ENCODE measurements at places on chromosomes 13 and 19.
A peak's percentile ranks its signal among the peaks of the same experiment; 100 is the strongest.

DNA sequence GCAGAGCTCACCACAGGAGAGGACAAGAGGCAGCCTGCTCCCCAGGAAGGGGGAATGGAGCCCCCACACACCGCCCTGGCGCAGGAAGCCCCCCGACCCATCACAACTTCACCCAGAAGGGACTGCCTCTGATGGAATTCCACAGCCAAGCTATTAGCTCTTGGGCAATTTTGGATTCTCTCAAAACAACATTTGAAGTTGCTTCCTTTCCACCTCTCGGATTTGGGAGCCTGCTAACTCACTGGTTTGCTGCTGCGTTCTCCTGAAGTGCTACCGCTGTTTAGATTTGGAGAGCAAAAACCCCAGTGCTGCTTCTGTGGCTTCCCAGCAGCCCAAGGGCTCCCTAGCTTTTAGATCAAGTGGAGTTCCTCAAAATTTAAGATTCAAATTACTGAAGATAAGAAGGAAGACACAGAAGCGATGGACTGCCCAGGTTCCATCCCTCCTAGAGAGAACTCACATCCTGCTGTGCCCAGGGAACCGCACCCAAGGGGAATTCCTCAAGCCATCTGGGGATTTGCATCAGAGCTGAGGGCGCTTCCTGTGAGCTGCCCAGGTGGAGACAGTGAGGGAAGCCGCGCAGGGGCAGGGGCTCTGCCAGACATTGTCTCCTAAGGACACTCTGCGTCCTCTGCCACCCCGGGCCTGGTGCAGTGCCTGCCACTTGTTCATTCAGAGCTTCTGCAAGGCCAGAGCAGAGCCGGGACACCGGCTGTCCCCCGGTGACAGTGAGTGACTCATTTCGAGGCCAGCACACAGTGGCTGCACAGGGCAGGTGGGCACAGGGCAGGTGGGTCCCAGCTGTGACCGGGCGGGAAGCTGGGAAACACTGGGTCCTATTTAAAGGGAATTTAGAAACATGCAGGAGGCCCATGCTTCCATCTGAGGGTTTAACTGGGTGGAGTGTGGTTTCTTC lies 45.5 kb downstream of the COL4A1 start:
- DNase-seq, result no peak

GRCh38 chr19:51480590-51480989 lies 2.3 kb downstream of the CEACAM18 start:
- DNase-seq, result no peak

- no peak for DNase-seq
Measured at GRCh38 chr13:78194904-78195639, 276.4 kb upstream of the EDNRB start.

- DNase-seq, result no peak
Measured at GRCh38 chr19:13102416-13102665, 317 bp downstream of the LYL1 start.

- no peak for DNase-seq
Measured at GRCh38 chr19:10812902-10813404, 23.1 kb downstream of the TMED1 start.

- DNase-seq, result no peak
Measured at GRCh38 chr19:45100201-45100600, 7.2 kb downstream of the PPP1R37 start.

DNA sequence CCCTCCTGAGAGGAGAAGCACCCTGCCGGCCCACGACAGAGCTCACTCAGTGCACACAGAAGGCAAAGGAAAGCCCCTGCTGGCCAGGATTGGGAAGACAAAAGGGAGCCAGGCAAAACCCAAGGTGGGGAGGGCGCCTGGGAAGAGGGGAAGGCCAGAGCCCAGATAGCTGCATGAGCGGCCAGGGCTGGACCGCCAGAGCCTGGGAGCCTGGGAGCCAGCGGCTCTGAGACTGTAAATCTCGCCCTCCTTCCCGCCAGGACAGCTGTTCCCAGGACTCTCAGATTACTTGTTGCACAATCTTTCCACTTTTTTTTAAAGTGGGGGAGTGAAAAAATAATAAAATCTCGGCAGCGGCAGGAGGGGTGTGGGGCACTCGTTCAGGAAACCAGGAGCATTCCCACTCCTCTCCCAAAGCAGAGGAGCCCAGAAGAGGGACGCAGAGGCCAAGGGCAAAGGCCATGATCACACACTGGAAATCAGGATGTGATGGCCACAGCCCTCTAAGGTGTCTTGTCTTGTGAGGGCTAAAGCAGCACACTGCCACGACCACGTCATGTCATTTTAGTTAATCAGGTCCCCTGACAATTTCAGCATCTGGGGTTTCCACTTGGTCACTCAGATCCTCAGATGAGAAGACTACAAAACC lies 19.6 kb upstream of the EPHX3 start:
- DNase-seq, result peak; percentile 95

GRCh38 chr13:27022571-27023311 lies 148.9 kb downstream of the USP12 start:
- DNase-seq, result peak; percentile 43

- peak; percentile 82 for DNase-seq
Measured at GRCh38 chr19:38318660-38319059, 985 bp upstream of the KCNK6 start.

GRCh38 chr19:34155686-34156085 lies 16.6 kb upstream of the LSM14A start:
- DNase-seq, result no peak

GRCh38 chr13:86937316-86937715 lies 733.9 kb upstream of the SLITRK5 start:
- no peak for DNase-seq

- no peak for DNase-seq
Measured at GRCh38 chr19:2248136-2249009, 750 bp upstream of the AMH start.

DNA sequence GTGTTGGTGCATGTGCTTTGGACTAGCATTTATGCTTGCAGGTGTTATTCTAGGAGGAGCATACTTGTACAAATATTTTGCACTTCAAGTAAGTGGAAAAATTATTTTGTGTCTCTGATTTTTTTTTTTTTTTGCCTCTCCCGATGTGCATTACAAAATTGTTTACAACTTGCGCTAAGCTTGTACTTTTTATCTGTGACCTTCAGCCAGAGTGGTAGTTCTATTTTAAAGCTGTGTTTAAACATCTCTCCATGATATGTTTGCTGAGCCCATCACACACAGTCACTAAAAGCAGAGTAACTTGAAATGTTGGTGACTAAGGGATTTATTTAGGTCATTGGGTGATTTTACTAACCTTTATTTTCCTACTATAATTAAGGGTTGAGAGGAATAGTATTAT lies 20.8 kb downstream of the ITM2B start:
- no peak for DNase-seq

GRCh38 chr19:18271433-18271841 lies 2.8 kb downstream of the IQCN start:
- no peak for DNase-seq

DNA sequence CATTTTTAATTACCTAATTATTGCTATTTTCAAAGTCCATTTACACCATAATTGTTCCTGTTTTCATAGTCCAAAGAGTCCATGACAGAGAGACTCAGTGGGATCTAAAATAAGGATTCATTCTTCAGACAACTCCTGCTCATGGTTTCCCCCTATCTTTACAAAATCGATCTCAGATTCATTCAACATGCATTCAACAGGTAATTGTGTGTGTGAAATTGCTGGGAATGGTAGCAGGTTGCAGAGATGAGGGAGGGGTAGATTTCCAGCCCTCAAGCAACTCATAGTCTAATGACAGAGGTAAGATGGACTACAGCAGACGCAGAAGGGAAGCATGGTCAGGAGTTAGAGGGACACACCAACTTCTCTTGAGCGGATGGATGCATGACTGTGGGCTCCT lies 138.1 kb downstream of the TSHZ3 start:
- DNase-seq, result no peak

- DNase-seq, result no peak
Measured at GRCh38 chr13:104984296-104984818, 1551.1 kb downstream of the EFNB2 start.

DNA sequence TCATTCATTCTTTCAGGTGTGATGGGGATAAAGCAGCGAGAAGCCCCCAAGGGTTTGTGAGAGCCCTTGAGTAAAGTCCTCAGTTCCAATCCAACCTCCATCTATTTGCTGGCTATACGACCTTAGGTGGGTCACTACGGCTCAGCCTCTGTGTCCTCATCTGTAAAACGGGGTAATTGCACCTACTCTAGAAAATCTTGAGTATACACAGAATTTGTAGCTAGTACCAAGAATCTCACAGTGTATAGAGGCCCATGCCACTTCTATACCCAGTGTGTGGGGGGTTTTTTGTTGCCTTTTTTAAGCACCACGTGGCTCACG lies 406 bp upstream of the DNMT1 start:
- no peak for DNase-seq

DNA sequence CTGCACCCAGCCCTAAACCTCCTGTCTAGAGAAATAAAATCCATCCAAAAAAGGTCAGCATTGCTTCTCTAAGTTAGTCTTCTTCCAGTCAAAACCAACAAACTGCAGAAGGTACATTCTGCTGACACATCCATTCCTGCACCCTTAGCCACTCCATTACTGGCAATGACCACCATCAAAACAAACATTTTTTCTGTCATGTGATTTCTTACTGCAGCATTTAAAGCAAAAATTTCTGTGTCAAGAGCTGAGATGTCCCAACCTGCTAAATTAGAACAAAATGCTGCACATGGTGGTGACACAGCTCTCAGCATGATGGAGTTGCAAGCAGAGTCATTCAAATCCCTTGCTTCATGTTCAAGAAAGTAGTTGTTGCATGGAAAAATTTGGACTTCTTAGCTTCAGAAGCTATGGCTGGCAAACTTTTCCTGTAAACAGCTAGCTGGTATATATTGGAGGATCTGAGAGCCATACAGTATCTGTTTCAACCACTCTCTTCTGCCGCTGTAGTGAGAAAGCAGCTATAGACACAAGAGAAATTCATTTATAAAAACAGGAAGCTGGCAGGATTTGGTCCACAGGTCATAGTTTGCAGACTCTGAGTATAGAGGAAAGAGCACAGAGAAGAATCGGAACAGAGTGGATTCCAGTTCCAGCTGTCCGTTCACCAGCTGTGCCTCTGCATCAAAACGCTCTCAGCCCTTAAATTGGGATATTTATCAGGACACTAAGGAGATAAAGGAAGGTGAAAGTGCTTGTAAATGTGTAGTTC lies 17.4 kb downstream of the RUBCNL start:
- no peak for DNase-seq

- no peak for DNase-seq
Measured at GRCh38 chr13:98653463-98653985, 76.6 kb upstream of the STK24 start.

GRCh38 chr19:57769345-57770131 lies at the start of gene ZNF586:
Gene ZNF586, plus strand, starts transcription at chr19:57769676. Its CDS starts 167 bp downstream, at chr19:57769843.
- peak; percentile 88 for DNase-seq

DNA sequence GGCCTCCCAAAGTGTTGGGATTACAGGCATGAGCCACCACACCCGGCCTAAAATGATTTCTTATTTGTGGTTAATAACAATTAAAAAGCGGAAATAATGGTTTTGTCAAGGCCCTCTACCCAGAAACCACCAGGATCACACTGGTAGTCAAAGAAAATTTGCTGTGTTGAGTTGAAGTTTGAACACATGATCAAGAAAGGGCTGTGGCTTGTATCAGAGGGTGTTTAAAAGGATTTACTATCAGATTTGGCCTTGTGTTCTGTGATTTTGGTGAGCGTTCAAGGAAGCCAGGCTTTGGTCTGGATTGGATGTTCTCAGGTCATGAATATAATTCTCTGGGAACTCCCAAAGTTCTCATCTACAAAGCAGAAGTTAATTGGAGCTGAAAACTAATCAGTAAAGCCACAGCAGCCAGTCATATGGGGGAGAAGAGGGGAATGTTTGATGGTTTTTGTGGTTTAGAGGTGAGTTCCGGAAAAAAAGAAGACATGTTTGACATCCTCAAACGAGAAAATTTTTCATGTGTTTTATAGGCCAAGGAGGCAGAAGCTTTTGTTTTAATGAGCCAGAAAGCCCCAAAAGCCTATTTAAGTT lies 10.6 kb upstream of the ZNF556 start:
- DNase-seq, result no peak

GRCh38 chr19:825897-826644 lies 1.6 kb upstream of the AZU1 start:
- DNase-seq, result no peak

DNA sequence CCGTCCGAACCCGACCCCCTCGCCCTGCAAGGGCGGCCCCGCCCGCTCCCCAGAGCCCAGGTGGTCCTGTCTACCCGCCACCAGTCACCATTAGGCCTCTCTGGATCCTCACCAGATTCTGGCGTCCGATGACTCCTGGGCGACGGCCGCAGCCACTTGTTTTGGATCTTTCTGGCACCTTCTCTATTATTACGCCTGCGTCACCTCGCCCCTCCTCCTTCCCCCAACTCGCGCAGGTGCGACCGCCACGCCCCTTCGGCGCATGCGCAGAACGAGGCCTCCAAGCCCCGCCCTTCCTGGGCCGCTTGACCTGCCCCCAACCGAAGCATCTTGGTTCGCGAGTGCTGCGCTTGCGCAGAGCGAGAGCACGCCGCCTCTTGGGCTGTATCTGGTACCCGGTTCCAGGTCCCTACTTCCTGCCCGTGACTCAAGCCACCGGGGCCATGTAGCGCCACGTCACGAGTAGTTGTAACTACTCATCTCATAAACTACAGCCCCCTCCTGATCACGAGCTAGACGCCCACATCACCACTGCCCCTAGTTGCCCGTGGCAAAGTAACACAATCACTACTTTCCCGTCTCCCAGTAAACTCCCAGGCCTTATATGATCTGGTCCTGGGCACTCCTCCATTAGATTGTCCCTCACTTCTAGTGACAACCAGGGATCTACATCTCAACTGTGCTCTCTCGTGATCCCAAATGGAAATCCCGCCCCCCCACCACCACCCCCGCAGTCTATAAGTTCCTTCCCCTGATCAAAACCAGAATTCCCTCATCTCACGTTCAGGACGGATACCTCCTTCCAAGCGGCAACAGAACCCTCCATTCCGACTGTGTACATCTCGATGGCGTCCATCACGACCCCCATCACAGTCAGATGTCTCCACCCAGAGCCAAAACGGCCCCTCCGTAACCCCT lies at the start of gene DEDD2:
DEDD2 (minus strand) TSS at position 158 of the 918 bp plus-strand sequence. CDS start 670 bp downstream, outside the sequence.
- DNase-seq, result peak; percentile 99

GRCh38 chr19:45059258-45059965 lies 16.9 kb downstream of the ZNF296 start:
- no peak for DNase-seq

GRCh38 chr13:75489502-75490263 lies 7.7 kb upstream of the TBC1D4 start:
- no peak for DNase-seq

DNA sequence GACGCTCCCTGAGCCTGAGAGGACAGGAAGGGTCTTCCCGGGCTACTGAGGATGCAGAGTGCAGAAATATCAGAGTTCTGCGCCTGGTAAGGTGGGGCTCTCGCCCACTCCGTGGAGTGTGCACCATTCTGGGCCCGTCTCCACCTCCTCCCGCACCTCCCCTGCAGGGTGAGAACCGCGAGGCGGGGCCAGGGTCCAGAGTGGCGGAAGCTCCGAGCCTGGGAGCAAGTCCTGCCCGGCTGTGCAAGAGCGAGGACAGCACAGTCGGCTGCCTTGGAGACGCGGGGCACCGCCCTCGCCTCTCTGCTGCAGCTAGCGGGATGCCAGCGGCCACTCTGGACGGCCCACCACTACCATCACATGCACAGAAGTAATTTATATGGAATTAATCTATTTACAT lies 2304.4 kb downstream of the PCDH9 start:
- DNase-seq, result no peak

GRCh38 chr19:3914199-3914598 lies 18.7 kb upstream of the NMRK2 start:
- no peak for DNase-seq

Measured in coronary artery (tissue), 2 donors.